Esophagus squamous epithelium (tissue), 5 donors: ENCODE measurements at places on chromosomes 2 and 18. TPM values are rescaled to one million over a fixed set of nuclear protein-coding genes. Genes with fewer than 3 reads are reported as not detected.
A peak's percentile ranks its signal among the peaks of the same experiment; 100 is the strongest.

The LRRC30 gene
- total RNA-seq, result not detected

The CDC42EP3 gene
- 12.6 TPM for total RNA-seq

The FTCDNL1 gene
- 1.3 TPM for total RNA-seq

The MCEE gene
- total RNA-seq, result 18.9 TPM

DNA sequence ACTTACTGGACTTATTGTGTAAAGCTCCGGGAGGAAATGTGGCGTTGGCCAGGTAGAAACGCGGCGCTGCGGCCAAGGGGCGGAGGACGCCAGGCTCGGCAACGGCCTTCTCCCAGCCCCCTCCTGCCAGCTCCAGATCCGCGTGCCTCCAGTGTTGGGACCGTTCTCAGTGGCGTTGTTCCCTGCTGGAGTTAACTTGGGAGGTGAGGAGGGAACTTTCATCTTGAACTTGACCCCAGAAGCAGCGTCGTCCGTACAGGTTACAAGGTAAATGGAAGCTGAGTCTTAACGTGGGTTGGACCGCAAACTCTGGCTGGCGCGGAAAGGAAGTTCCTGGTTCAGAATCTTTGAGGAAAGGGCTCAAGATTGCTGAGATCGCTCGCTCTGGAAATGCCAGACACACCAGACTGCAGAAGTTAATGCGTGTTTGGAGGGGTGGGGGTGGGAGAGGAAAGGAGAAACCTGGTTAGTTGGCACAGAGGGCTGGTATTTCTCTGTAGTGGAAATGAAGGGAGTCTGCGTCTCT lies 1.3 kb downstream of the TANC1 start:
- H3K36me3 ChIP-seq, result no peaks in the 10 kb centered on the region
- H3K4me1 ChIP-seq, result peaks cover 64% of the 10 kb centered on the region
- DNase-seq, result no peak
- H3K4me3 ChIP-seq, result peak overlapping the region; percentile 79
- H3K27me3 ChIP-seq, result peaks cover 8% of the 10 kb centered on the region

DNA sequence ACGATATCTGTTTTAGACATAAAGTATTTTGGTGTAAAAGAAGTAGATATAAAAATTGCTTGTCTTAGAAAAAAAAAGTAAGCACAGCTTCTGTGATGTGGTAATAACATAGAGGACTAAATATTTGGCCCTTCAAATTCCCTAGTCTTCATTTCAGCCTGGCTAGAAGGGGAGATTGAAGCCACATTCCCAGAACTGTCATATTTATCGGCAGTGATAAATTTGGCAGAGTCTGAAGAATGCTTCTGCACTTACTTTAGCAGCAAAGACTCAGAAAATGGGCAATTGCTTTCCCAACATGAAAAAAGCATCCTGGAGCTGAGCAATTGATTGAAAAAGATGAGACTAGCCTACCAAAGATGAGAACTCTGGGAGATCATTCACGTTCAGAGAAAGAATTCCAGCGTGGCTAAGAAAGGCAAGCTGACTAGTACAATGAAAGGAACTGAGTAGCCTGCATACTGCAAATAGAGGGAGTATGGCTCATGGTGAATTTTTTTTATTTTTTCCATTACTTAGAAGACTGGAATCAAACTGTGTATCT lies 278.7 kb upstream of the KLHL29 start:
- DNase-seq, result no peak
- no peaks in the 10 kb centered on the region for H3K36me3 ChIP-seq
- no peak overlapping the region for H3K27ac ChIP-seq
- H3K27me3 ChIP-seq, result no peaks in the 10 kb centered on the region

DNA sequence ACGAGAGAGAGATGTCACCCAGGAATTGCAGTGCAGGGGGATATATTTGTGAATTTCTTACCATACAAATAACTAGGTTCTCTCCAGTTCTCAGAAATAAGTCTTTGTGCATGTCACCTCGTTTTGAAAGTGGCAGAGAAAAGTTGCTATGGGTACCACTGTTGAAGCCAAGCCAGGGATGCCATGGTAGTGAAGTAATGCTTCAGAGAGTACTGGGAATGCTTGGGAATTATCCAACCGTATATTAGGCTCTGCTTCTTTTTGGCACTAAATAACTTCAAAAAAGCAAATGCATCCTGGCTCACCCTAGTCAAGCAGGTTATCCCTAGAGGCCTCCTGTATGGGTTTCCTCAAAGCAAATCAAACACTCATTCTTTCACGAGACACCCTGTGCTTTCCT lies 50.7 kb upstream of the DDX18 start:
- no peaks in the 10 kb centered on the region for H3K27me3 ChIP-seq
- no peaks in the 10 kb centered on the region for H3K36me3 ChIP-seq
- H3K27ac ChIP-seq, result no peak overlapping the region
- H3K4me1 ChIP-seq, result no peaks in the 10 kb centered on the region

DNA sequence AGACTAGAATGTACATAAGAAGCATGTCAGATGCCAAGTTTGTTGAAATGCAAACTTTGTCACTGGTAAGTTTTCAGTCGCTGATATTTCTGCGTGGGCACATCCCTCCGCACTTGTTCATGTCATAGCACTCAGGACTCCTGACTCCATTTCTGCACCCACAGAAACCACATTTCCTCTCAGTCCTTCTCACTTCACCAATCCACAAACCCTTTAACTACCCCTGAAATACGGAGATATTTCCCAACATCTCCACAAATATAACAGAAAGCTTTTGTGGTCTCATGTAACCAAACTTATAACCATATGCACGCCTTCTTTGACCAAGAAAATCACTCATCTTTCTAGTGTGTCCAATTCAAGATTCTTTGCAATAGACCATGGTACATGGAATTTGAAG lies 276.9 kb upstream of the ERBB4 start:
- H3K4me3 ChIP-seq, result no peak overlapping the region
- no peaks in the 10 kb centered on the region for H3K4me1 ChIP-seq
- H3K27me3 ChIP-seq, result no peaks in the 10 kb centered on the region

DNA sequence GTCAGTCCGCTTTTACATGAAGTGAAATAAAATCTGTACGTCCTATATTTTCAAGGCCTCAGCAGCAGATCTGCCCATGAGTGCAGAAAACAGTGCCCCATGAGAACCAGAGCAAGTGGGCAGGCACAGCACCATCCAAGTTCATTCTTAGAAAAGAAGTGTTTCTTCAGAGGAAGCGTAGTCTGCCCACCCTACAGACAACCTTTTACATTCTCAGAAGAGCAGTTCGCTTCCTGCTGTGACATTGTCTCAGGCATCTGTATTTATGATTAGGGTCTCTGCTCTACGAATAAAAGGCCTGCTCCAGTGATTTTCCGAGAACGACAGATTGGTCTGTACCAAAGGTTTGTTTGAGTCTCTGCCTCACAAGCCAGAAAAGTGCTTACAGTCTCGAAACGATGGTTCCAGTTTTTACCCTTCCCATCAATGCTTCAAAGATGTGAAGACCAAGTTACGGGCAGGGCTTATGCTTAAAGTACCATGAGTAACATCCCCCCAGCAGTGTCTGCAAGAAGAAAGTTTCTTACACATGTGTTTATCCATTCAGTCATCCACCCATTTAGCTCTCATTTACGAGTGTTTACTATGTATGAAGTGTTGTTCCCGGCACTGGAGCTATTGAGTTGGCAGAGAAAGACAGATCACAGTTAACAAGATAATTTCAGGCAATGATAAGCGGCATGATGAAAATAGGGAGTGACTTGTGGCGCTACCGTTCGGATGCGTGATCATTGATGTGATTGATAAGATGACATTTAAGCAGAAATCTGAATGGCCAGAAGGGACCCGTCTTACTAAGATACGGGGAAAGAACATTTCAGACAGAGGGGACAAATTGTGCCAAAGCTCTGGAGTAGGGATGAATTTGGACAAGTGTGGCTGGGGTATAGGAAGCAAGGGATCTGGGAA lies 31.4 kb upstream of the CTLA4 start:
- no peaks in the 10 kb centered on the region for H3K27me3 ChIP-seq
- no peak overlapping the region for H3K27ac ChIP-seq
- no peaks in the 10 kb centered on the region for H3K36me3 ChIP-seq
- no peak overlapping the region for H3K4me3 ChIP-seq

DNA sequence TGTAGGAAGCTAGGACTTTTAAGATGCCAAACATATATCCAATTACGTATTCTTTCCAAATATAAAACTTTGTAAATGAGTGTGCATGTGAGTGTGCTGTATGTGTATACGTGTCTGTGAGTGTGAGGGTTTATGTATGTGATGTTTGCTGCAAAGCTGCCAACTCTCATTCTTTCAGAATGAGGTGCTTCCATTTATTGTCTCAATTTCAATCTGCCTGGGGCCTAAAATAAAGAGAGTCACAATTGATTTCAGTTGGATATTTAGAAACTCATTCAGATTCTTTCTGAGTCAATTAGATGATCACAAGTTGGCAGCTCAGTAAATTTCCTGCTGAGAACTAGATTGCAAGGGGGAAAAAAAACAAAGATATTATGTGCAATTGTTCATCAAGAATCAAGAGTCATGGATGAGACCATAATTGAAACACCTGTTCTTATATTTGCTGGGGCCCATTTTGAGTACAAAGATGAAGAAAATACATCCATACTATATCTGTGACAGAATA lies 621.2 kb upstream of the ACVR2A start:
- H3K27me3 ChIP-seq, result no peaks in the 10 kb centered on the region
- H3K36me3 ChIP-seq, result no peaks in the 10 kb centered on the region
- H3K4me1 ChIP-seq, result no peaks in the 10 kb centered on the region
- no peak overlapping the region for H3K4me3 ChIP-seq

DNA sequence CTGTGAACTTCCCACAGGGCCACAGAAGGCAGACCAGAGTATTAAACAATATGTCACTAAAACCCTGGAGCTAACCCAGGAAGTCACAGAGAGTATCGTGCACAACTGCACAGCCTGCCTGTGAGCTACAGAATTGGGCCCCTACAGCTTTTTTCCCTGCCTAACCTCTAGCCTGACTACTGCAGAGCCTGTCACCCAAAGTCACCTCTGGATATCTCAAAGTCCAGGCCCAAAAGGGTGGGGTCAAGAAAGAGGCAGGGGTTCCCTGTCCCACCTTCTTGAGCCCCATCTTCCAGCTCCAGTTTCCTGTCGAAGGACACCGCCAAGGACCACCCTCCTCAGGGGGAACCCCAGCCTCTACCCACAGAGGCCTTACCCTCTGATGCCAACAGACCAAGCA lies 13.5 kb downstream of the GAD1 start:
- no peak overlapping the region for H3K27ac ChIP-seq
- no peaks in the 10 kb centered on the region for H3K36me3 ChIP-seq
- no peaks in the 10 kb centered on the region for H3K4me1 ChIP-seq
- peaks cover 54% of the 10 kb centered on the region for H3K27me3 ChIP-seq
- H3K4me3 ChIP-seq, result no peak overlapping the region

DNA sequence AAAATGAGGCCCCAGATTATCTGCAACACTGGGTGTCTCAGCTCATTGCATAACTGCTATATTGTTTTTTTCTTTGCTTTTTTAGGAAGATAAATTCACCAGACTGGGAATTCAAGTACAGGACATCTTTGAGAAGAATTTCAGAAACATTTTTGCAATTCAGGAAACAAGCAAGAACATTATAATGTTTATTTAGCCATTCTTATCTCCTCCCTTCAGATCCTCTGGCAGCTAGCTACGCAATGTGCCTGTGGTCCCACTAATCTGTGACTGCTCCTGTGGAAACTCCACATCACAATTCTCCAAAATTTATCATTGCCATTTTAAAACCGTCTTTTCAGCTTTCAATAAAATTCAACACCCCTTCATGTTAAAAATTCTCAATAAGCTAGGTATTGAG lies 126.8 kb downstream of the SP100 start:
- H3K36me3 ChIP-seq, result peaks cover 35% of the 10 kb centered on the region
- no peaks in the 10 kb centered on the region for H3K4me1 ChIP-seq
- no peak for DNase-seq
- H3K27ac ChIP-seq, result no peak overlapping the region

- no peak overlapping the region for H3K4me3 ChIP-seq
- no peak for DNase-seq
- H3K27ac ChIP-seq, result no peak overlapping the region
- no peaks in the 10 kb centered on the region for H3K4me1 ChIP-seq
Observed at GRCh38 chr2:120400551-120400950, 54.6 kb downstream of the INHBB start.

DNA sequence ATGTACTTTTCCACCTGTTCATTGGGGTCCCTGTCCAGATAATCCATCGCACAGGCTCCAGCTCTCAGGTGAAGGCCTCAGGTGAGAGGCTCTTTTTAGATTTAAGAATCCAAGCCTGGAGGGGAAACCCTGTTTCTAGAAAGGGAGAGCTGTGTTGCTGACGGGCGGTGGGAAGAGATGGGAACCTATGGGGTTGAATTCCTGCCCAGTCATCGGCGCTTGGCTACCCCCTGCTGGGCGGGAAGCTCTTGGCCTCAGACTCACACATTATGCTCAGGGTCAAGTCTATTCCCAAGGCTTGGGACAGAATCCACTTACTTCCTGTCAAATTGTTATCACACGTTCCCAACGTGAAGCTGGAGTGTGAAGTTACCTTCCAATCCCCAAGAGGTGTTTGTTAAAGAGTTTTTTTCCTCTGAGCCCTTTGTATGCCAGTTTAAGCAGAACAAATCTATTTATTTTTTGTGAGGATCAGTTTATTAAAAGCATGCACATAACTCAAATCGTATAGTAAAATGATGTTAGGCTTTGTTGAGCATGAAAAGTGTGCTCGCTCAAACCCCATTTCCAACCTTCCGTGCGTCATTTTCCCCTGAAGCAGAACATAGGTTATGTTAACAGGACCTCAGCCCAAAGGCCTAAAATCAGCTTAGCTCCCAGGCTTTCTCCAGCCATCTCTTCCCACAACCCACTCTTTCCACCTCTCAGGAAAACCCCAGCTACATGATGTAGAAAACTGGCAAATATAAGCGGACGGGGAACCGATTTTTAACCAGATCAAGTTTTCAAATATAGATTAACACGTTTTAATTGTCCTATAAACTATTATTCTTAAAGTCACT lies 181.7 kb upstream of the ETAA1 start:
- no peaks in the 10 kb centered on the region for H3K27me3 ChIP-seq
- H3K27ac ChIP-seq, result peak overlapping the region; percentile 65
- no peak for DNase-seq
- H3K4me3 ChIP-seq, result no peak overlapping the region
- H3K4me1 ChIP-seq, result peaks cover 4% of the 10 kb centered on the region

GRCh38 chr2:43343573-43344304 lies 117.3 kb upstream of the ZFP36L2 start:
- no peak for DNase-seq
- no peaks in the 10 kb centered on the region for H3K36me3 ChIP-seq
- H3K4me3 ChIP-seq, result no peak overlapping the region
- no peaks in the 10 kb centered on the region for H3K27me3 ChIP-seq
- peak overlapping the region; percentile 85 for H3K27ac ChIP-seq

DNA sequence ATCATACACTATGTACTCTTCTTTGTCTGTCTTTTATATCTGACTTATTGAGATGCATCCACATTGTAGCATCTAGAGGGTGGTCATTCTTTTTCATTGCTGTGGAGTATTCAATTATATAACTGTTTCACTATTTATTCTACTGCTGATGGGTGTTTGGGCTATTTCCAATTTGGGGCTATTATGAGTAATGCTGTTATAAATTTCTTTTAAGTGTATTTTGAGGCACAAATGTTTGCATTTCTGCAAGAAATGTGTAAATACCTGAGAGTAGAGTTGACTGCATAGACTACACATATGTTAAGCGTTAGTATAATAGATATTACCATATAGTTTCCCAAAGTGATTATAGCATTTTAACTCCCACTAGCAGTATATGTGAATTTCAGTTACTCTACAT lies 26.9 kb upstream of the PPP1R1C start:
- no peak for DNase-seq
- no peak overlapping the region for H3K4me3 ChIP-seq
- H3K27me3 ChIP-seq, result no peaks in the 10 kb centered on the region
